ENCODE measurements at places on chromosomes 3 and 15. TPM values are rescaled to one million over a fixed set of nuclear protein-coding genes. Genes with fewer than 3 reads are reported as not detected.

Gene ATP13A5
- total RNA-seq = not detected

Gene SLC24A5
- total RNA-seq = not detected

Gene WDR73
- 11.7 TPM for total RNA-seq

Gene CCDC39
- total RNA-seq = not detected

Gene ZNF620
- total RNA-seq = 0.80 TPM

Gene GOLGA8M
- not detected for total RNA-seq

Gene TERC
- total RNA-seq = 143 TPM

Gene ECE2
- total RNA-seq = not detected

- H3K27ac ChIP-seq = no peak overlapping the region
- H3K27me3 ChIP-seq = no peaks in the 10 kb centered on the region
- no peaks in the 10 kb centered on the region for H3K36me3 ChIP-seq
- H3K4me1 ChIP-seq = peaks cover 6% of the 10 kb centered on the region
Measured at GRCh38 chr15:68304589-68305337, 27.2 kb downstream of the FEM1B start.

DNA sequence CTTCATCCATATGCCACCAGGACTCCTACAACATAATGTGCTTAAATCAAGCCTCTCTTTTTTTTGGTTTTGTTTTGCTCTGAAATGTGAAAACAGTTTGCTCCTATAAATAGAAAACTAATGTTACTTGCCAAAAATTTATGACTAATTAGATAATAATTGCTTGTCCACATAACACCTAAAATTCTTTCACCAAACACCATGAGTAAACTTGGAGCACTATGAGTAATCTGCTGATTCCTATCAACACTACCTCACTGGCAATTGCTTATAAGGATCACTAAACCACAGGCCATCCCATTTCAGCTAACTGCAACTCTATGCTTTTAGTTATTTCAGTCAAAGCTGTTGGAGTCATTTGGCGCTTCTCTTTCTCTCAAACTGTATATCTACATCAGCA is 252.7 kb downstream of the EPHA3 start:
- H3K27ac ChIP-seq = no peak overlapping the region
- no peaks in the 10 kb centered on the region for H3K36me3 ChIP-seq
- H3K4me1 ChIP-seq = no peaks in the 10 kb centered on the region
- no peak overlapping the region for H3K4me3 ChIP-seq
- H3K27me3 ChIP-seq = no peaks in the 10 kb centered on the region

- H3K4me1 ChIP-seq = peaks cover 4% of the 10 kb centered on the region
- H3K27me3 ChIP-seq = no peaks in the 10 kb centered on the region
- H3K4me3 ChIP-seq = no peak overlapping the region
- H3K36me3 ChIP-seq = no peaks in the 10 kb centered on the region
- no peak for DNase-seq
- no peak overlapping the region for H3K27ac ChIP-seq
Measured at GRCh38 chr15:60871731-60872130, 357.4 kb downstream of the RORA start.

DNA sequence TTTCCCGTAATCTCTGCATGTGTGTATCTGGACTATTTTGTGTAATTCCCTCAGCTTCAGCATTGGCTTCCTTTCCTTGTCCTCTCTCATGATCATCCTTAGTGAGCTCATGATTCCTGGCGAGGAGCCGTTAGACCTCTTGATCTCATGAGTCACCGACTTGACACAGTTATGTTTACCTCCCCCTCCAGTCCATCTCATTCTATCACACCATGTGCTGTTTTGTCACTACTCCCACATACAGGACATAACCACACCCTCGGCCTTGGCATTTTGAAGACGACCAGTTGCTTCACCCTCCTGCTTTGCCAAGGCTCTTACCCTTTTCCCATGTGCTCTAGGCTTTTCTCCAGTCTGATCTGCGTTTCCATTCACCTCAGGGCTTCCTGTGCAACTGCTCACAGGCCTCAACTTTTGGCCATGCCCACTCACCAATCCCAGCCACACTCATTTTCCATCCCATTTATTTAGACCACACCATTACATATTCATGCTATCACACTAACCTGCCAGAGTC is 41.5 kb downstream of the CP start:
- DNase-seq = peak; percentile 94
- peak overlapping the region; percentile 81 for H3K27ac ChIP-seq
- H3K4me3 ChIP-seq = no peak overlapping the region
- peaks cover 21% of the 10 kb centered on the region for H3K4me1 ChIP-seq
- no peaks in the 10 kb centered on the region for H3K36me3 ChIP-seq
- no peaks in the 10 kb centered on the region for H3K27me3 ChIP-seq

- no peak for DNase-seq
- no peaks in the 10 kb centered on the region for H3K27me3 ChIP-seq
- no peak overlapping the region for H3K27ac ChIP-seq
- H3K36me3 ChIP-seq = no peaks in the 10 kb centered on the region
- H3K4me3 ChIP-seq = no peak overlapping the region
Measured at GRCh38 chr15:51580385-51580784, 42.2 kb downstream of the DMXL2 start.

GRCh38 chr3:128068156-128068620 is 16.0 kb downstream of the SEC61A1 start:
- no peak overlapping the region for H3K27ac ChIP-seq
- no peaks in the 10 kb centered on the region for H3K27me3 ChIP-seq
- H3K4me3 ChIP-seq = no peak overlapping the region
- H3K4me1 ChIP-seq = peaks cover 5% of the 10 kb centered on the region

DNA sequence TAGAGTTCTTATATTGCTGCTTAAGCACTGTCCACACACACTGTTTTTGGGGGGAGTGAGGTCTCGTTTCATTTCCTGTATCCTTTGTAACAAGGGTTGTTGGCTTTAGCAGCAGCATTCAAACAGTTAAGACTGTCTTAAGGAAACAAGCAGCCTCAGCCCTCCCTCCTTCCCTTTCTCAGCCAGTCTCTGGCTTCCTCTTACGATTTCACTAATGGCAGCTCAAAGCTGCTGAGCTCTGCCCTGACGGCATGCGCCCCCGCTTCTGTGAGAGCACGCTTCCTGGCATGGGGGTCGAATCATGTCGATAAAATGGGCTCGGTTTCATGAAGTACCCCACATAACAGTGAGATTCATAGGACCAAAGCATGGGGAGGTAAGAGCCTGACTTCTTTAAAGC is 105.0 kb downstream of the KLHL25 start:
- H3K27ac ChIP-seq = peak overlapping the region; percentile 48
- peak overlapping the region; percentile 34 for H3K4me3 ChIP-seq
- H3K4me1 ChIP-seq = peaks cover 29% of the 10 kb centered on the region
- DNase-seq = no peak
- H3K36me3 ChIP-seq = no peaks in the 10 kb centered on the region
- H3K27me3 ChIP-seq = no peaks in the 10 kb centered on the region

DNA sequence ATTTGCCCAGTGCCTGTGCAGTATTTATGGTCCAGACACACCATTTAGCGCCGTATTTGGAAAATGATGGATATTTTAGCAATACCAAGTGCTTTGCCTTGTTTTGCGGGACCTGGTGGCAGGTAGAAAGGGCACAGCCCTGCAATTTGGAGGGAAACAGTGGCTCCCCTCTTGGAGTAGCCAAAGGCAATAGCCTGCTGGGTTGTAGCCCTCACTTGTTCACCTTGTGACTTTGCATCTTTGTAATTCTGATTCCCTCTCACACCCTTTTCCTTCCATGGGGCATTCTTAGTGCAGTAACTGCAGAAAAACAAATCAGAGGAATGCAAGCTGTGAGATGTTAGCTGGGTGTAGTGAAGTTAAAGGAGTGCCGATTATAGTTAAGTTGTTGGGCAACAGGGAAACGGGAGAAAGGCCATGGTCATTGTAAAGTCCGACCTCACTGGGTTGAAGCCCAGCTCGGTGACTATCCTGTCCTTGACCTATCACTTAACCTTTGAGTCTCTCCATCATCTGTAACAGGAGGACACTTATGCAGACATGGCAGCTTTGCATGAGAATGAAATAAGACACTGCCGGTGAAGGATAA is 131.0 kb upstream of the KLHL25 start:
- no peaks in the 10 kb centered on the region for H3K36me3 ChIP-seq
- H3K4me1 ChIP-seq = no peaks in the 10 kb centered on the region
- DNase-seq = no peak
- H3K27me3 ChIP-seq = no peaks in the 10 kb centered on the region
- H3K4me3 ChIP-seq = no peak overlapping the region

DNA sequence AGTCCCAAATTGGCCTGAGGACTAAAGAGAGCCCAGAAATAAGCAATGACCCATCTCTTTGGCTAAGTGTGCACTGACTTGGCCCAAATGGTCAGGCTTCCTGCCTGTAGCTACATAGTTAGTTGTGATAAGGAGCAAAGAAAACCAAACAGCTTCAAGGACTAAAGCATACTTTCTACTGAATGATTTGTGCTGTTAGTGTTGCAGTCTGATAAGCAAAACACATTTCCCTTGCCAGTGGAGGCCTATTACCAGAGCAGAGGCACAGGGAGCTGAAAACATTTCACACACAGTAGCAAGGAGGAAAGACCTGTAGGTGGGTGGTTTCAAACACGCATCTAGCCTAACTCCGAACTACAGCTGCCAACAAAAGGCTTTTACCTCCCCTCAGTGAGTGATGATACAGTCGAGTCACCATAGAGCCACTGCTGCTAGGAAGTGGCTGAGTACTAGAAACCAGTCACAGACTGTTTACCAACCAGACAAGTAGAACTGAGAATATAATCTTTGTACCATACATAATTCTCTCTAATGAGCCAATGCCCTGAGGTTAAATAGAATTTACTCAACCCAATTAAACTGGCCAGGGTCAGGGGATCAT is 222.3 kb upstream of the THBS1 start:
- no peaks in the 10 kb centered on the region for H3K27me3 ChIP-seq
- DNase-seq = no peak
- H3K36me3 ChIP-seq = no peaks in the 10 kb centered on the region
- H3K4me3 ChIP-seq = no peak overlapping the region
- peak overlapping the region; percentile 30 for H3K27ac ChIP-seq

- DNase-seq = no peak
- no peak overlapping the region for H3K4me3 ChIP-seq
- H3K27ac ChIP-seq = no peak overlapping the region
- H3K36me3 ChIP-seq = no peaks in the 10 kb centered on the region
Measured at GRCh38 chr3:65779390-65779789, 259.3 kb downstream of the MAGI1 start.

- H3K27me3 ChIP-seq = no peaks in the 10 kb centered on the region
- no peak overlapping the region for H3K27ac ChIP-seq
- peaks cover 13% of the 10 kb centered on the region for H3K4me1 ChIP-seq
- no peaks in the 10 kb centered on the region for H3K36me3 ChIP-seq
- H3K4me3 ChIP-seq = no peak overlapping the region
Measured at GRCh38 chr15:25736461-25736860, 126.7 kb downstream of the ATP10A start.

DNA sequence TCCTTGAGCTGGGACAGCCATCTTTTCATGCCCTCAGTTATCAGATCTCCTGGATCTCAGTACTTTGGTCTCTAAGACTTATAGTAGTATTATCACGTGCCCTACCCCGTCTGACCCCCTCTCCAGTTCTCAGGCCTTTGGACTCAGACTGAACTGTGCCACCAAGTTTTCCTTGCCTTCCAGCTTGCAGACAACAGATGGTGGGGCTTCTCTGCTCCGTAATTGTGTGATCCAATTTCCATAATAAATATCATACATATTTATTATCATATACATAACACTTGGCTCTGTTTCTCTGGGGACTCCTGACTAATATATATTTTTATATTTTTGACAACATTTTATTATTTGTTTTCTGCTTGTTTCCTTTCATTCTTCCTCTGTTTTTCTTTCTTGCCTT is 458.8 kb upstream of the SEMA6D start:
- H3K4me1 ChIP-seq = no peaks in the 10 kb centered on the region
- no peak overlapping the region for H3K4me3 ChIP-seq
- no peaks in the 10 kb centered on the region for H3K27me3 ChIP-seq

- no peak overlapping the region for H3K4me3 ChIP-seq
- peak; percentile 7 for DNase-seq
- H3K27me3 ChIP-seq = no peaks in the 10 kb centered on the region
- no peaks in the 10 kb centered on the region for H3K36me3 ChIP-seq
- no peaks in the 10 kb centered on the region for H3K4me1 ChIP-seq
Measured at GRCh38 chr15:93298901-93299300, 209.9 kb upstream of the RGMA start.

DNA sequence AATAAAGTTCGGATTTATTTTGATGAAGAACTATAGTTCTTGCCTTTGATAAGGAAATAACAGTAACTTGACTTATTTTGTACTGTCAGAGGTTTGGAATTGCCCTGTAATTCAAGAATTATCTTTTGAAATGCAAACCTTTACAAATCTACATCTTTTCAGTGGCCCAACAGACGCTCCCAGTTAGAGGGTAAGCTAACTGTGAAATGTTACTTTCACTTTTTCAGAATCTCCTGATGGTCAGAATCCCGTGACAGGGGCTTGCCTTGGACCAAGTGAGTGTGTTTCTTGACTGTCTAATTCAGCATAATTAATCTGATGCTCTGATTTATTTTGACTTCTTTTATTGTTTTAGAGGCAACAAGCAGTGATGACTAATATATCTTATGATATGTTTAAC is 262.5 kb downstream of the PLOD2 start:
- no peaks in the 10 kb centered on the region for H3K27me3 ChIP-seq
- no peak overlapping the region for H3K4me3 ChIP-seq
- no peak for DNase-seq
- no peaks in the 10 kb centered on the region for H3K4me1 ChIP-seq
- H3K27ac ChIP-seq = no peak overlapping the region

DNA sequence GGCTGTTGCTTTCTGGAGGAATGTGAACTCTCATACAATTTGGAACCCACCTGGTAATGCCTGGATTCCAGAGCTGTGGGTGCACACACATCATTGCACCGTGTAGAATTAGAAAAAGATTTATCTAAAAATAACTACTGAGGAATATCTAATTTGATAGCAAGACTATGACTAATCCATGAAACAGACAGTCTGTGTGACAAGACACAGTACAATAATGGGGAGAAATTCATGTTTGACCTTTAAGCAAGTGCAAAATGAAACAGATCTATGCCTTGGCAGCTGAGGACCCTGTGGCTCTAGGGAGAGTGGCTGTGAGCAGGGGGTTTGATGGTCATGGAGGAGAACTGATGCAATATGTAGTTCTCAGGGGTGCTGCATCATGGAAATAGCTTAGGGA is 7.9 kb upstream of the DOCK3 start:
- no peak overlapping the region for H3K4me3 ChIP-seq
- no peak for DNase-seq
- H3K4me1 ChIP-seq = no peaks in the 10 kb centered on the region
- no peak overlapping the region for H3K27ac ChIP-seq
- no peaks in the 10 kb centered on the region for H3K27me3 ChIP-seq

DNA sequence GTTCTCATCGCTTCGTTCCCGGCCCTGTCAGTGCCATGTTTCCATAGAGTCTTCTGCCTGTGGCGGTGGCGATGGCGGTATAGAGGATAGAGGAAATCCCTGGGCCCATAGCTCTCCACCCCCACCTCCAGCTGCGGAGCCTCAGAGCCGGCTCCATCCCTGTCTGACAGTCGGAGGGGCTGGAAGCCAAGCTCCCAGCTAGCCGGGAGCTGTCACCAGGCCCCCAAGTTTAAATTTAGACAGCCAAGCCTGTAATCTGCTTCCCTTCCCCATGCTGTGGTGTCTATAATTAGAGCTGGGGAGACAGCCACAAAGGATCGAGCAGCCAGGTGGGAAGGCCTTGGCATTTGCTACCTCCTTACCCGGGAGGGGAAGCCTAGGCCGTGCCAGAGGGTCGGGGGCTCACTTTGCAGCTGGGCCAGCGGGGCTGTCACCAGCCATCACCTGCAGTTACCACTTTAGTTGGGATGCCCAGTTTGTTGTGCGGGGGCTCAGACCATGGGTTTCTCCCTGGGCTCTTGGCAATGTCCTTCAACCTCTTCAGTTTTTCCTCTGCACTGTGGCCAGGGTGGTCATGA is 56.3 kb upstream of the SEC13 start:
- peak overlapping the region; percentile 78 for H3K27ac ChIP-seq
- no peaks in the 10 kb centered on the region for H3K36me3 ChIP-seq
- H3K4me1 ChIP-seq = peaks cover 36% of the 10 kb centered on the region
- peak; percentile 43 for DNase-seq
- no peak overlapping the region for H3K4me3 ChIP-seq
- no peaks in the 10 kb centered on the region for H3K27me3 ChIP-seq

Measured in gastrocnemius medialis (tissue), 4 donors.